M059J (cell line): ENCODE measurements at places on chromosomes 12 and 14. TPM values are rescaled to one million over a fixed set of nuclear protein-coding genes. Genes with fewer than 3 reads are reported as not detected.

DNA sequence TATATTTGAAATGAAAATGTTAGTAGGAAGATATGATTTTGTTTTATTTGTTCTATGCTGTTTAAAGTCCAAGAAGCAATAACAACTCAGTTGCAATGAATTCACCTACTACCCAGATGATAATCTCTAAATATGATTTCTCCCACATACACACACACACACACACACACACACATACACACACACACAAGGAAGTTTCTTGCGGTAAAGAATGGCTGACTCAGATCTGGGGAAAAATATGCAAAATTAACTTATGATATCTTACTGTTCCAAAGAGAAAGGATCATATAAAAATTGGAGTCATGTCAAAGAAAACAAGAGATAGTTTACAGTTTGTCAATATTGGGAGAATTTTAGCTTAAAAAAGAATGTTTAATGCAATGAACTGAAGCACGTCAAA lies 456.7 kb downstream of the SLC16A7 start:
- no peak for DNase-seq

GRCh38 chr12:48930475-48930874 lies 5.2 kb upstream of the FKBP11 start:
- no peak for DNase-seq

KRT8 gene
- 38.8 and 54.8 TPM in 2 replicates for total RNA-seq

DNA sequence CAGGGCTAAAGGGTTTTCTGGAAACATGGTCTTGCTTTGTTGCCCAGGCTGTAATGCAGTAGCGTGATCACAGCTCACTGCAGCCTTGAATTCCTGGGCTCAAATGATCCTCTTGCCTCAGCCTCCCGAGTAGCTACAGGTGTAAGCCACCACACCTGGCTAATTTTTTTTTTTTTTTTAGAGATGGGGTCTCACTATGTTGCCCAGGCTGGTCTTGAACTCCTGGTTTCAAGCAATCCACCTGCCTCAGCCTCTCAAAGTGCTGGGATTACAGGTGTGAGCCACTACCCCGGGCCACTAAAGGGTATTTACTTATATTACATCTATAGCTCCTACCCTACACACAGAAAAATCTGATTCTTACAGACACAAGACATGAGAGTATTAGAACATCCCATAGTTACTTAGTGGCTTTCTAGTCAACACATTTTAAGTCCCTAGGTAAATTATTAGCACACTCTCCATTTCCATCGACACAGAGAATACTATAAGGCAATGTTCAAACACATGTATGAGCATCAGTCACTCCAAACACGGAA lies 6.2 kb upstream of the DCAF11 start:
- DNase-seq, result no peak

CLEC4D gene
- not detected in 2 replicates for total RNA-seq

GRCh38 chr12:19979584-19979983 lies 388.8 kb upstream of the PDE3A start:
- no peak for DNase-seq
